ENCODE measurements at places on chromosomes 11 and 22. TPM values are rescaled to one million over a fixed set of nuclear protein-coding genes. Genes with fewer than 3 reads are reported as not detected.

- DNase-seq, result no peak
Observed at GRCh38 chr11:127340438-127340837, 339.9 kb upstream of the KIRREL3 start.

Gene CCDC73
- not detected for total RNA-seq

DNA sequence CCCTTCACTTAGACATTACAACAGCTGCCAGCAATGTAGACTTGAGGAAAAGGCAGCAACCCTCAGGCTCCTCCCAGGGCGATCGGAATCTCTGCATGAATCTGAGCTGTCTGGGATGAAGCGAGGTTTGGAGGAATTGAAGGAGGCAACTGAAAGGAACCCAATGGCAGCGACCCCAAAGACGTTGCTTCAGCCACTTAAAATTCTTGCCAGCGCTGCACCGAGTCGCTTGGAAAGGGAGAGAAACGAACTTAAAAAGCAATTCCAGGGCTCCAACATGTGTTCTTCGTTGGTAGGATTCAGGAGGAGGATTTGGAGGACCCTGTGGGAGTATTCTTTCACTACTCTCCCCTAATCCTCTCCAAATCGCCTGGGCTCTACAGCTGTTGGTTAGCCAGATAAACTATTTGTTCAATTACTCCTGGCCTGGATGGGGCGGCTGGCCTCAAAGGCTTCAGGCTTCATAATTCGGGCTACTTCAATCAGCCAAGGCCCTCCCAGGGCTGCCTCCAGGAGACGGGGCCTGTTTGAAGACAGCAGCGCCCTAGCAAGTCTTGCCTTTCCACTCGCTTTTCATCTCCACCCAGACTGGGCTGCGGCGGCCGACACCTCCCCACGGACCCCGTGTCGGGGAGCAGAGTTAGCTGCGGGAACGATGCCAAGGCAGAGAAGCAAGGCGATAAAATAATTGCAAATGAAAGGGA, 72.4 kb upstream of the TMEM45B start:
- no peak for DNase-seq

DNA sequence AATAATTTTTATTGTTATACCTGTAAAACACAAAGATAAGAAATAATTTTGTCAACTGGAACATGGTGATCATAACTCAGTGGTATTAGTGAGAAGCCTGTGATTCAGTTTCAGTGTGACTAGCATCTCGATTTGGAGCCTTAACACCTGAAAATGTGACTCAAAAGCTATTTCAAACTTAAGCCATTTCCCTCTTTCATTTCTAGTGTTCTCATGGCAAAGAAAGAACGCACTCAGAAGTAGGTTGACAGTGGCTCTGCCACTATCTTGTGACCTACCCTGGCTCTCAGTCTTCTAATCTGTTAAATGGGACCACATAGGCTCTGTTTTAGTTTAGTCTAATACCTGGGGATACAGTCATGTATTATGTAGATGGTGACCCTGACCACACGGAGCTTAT, 62.7 kb downstream of the ISX start:
- no peak for DNase-seq

Gene PATE2
- total RNA-seq, result 0.14 TPM

Gene KLHDC7B
- total RNA-seq, result 49.1 TPM

DNA sequence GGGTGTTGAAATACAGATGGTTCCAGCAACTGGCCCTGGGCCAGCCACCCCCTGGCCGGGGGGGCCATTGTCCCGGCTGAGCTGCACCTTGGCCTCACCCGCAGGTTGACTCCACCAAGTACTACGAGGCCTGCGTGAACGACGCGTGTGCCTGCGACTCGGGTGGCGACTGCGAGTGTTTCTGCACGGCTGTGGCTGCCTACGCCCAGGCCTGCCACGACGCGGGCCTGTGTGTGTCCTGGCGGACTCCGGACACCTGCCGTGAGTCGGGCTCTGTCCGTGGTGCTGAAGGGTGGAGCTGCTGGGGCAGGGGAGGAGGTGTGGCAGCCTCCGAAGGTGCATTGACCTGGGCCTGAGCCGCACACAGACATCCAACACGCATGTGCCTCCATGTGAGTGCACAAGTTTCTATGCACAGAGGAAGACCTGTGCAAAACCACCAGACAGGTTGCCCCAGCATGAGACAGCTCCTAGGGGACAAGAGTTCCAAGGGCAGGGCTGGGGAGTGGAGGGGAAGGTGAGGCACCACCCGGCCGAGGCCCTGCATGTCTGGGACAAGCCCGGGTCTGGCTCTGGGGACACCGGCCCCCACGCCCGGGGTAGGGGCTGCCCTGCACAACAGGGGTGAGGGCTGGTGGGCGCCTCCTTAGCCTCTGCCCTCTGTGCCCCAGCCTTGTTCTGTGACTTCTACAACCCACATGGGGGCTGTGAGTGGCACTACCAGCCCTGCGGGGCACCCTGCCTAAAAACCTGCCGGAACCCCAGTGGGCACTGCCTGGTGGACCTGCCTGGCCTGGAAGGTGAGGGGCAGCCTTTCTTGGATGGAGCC, 16.1 kb downstream of the MUC5B start:
- no peak for DNase-seq

- no peak for DNase-seq
Observed at GRCh38 chr22:37273846-37274225, 8.5 kb upstream of the CYTH4 start.

DNA sequence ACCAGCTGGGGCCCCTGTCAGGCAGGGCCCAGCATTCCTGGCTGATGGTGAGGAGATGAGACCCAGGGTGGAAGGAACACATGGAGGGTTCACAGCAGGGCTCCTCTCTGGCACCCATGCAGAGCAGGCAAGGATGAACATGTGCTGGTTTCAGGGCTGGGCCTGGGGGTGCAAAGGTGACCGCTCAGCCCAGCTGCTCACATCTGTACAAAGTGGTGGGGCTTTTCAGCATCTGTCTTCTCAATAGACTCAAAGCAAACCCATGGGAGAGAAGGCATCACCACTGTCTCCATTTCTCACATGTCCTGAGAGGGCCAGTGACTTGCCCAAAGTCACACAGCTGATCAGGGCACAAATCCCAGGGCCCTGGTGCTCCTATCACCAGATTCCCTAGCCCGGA, 27.3 kb upstream of the TCF20 start:
- no peak for DNase-seq

Gene H19
- not detected for total RNA-seq

Gene OR51A4
- not detected for total RNA-seq

GRCh38 chr11:69131644-69132300, 24.0 kb upstream of the SMIM38 start:
- DNase-seq, result no peak

Gene NCR3LG1
- 1.3 TPM for total RNA-seq

Gene CADM1
- total RNA-seq, result 1.7 TPM

DNA sequence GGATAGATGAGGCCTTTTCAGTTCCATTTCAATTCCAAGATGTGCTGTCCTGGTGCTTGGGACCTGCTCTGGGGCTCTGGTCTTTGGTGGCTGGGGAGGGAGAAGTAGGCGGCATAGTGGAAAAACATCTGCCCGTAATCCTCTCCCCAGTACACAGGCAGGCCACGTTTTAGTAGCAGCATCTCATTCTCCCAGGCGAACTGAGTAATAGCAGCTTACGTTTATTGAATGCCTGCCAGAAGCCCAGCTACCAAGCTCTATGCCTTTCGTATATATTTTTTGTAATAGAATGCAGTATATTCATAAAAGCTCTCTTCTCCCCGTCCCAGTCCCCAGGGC, 11.4 kb downstream of the ACO2 start:
- DNase-seq, result no peak

- DNase-seq, result no peak
Observed at GRCh38 chr22:29152954-29153719, 52.6 kb upstream of the EMID1 start.

Measured in activated T-cell treated with anti-CD3 and anti-CD28 coated beads, Interleukin-2, amount 50 U/mL, for 72 hours (primary cell).